ENCODE measurements at places on chromosomes 5 and 9.

- no peak for DNase-seq
Observed at GRCh38 chr9:133456409-133456808, 3.4 kb upstream of the CACFD1 start.

GRCh38 chr5:154390096-154390495 is 55.7 kb upstream of the SAP30L start:
- no peak for DNase-seq

DNA sequence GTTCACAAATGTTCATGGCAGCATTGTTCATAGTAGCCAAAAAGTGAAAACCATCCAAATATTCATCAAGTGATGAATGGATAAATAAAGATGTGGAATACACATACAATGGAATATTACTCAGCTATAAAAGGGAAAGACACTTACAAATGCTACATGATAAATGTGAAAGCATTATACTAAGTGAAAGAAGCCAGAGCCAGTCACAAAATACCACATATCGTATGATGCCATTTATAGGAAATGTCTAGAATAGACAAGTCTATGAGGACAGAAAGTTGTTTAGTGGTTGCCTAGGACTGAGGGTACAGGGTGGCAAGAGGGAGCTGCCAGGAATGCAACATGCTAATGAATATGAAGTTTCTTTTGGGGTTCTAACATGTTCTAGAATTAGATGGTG is 148.7 kb downstream of the DEPDC1B start:
- no peak for DNase-seq

- no peak for DNase-seq
Observed at GRCh38 chr5:32814141-32814540, 103.0 kb downstream of the NPR3 start.

GRCh38 chr9:21333226-21333625 is 2.0 kb downstream of the KLHL9 start:
- DNase-seq = no peak

DNA sequence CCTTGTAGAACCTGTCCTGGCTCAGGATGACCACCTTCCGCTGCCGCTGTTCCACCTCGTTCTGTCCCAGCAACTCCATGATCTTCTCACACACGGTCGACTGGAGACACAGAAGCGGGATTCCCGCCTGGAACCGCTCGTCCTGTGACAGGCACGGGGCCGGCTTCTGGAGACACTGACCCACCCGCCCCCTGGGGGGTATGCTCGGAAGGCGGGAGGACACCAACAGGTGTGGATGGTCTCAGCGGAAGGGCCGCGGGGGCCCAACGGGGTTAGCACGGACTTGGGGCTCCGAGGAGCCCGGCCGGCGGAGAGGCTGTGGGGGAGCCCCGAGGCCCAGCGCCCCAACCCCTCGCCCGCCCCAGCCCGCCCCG is 530 bp downstream of the UCK1 start:
- DNase-seq = no peak

- DNase-seq = no peak
Observed at GRCh38 chr5:42677156-42677842, 79.3 kb upstream of the CCDC152 start.

DNA sequence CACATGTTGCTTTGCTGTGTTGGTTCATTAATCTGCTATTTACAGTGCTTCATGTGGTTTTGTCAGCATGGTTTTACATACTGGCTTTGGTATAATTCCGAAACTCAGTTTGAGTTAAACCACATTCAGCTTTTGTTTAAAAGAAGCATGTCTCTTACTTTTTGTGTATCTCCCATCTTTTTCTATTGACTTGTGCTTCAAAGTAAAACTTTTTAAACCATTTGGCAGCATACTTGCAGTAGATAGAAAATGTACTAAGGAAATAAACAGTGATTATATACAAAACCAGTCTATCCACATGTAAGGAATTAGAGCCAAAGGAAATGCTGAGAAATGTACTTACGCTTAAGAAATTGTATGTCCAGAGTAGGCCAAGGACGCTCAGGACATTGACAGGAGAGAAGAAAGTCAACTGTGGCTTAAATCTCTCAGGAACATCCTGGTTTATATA is 286.9 kb downstream of the ARHGEF28 start:
- DNase-seq = peak; percentile 32

DNA sequence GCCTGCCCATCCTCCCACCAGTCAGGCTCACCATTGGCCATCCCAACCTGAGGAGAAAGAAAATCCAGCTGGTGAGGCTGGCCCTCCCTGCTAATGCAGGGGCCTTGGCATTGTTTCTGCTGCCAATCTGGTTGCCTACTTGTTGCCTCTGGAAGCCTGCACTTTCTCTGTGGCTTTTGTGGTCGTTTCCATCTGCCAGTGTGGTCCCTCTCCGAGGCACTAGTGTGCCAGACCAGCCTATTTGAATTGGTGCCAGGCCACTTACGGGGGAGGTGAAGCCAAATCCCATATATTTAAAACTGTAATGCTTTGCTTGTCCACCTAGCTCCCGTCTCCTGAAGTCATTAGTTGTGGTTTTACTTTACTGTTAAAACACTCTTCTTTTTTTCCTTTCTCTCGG is 213.4 kb upstream of the ADAMTSL1 start:
- DNase-seq = no peak

DNA sequence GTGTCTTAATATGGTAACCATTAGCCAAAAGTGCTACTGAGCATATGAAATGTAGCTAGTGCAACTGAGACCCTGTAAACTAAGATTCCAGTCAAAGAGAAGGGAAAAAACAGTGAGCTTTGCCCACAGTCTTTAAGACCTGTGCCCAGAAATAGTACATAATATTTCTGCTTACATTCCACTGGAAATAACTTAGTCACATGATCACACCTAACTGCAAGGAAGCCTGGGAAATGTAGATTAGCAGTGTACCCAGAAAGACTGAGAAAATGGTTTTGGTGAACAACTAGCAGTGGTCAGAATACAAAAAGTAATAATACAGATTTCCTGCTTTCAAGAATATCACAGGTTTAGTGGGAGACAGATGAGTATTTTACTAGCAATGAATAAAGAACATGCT is 2.5 kb upstream of the CPLANE1 start:
- DNase-seq = no peak

DNA sequence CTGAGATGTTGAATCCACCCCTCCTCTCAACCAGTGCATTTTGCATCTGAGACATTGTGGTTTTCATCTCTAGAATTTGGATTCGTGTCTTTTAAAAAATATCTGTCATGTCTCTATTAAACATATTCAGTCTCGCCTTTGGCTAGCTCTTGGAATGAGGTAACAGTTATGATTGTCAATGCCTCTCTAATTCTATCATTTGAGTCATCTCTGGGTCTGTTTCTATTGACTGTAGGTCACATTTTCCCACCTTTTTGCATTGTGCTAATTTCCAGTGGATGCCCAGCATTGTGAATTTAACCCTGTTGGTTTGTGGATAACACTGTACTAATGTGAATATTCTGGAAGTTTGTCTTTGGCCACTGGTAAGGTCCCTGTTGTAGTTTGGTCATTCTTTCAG is 8.4 kb upstream of the SLC6A3 start:
- no peak for DNase-seq

- no peak for DNase-seq
Observed at GRCh38 chr5:2695200-2695891, 56.1 kb downstream of the IRX2 start.
